ENCODE measurements at places on chromosomes 16 and 17.

DNA sequence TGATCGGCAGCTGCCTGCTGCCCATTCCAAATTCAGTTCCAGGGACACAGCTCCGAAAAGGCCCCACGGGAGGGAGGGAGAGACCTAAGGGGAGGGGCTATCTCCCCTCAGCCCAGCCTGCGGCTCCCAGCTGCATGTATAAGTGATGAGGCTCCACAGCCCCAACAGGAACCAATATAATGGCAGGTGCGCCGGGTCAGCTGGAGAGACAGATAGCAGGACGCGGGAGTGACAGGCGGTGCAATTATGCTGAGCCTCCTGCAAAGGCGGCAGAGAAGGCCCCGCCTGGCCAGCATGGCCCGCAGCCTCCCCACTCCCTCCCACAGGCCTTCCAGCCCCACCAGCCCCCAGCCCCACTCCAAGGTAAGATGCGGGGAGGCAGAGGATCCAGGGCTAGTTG, 8.1 kb upstream of the C1QL1 start:
- DNase-seq, result no peak

DNA sequence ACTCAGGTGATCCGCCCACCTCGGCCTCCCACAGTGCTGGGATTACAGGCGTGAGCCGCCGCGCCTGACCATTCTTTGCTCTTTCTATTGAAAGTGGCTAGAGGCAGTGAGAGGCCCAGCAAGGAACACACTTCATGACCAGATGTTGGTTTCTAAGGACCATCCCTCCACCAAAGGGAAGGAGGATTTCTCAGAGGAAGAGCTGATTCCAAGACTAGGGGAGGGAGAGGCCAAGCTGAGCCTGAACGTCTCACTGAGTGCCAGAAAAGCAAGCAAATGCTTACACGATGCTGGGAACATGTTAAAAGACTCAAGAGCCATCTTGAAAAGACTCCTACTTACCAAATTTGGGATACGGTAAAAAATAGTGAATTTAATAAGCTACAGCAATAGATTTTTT, 79.2 kb downstream of the MRM3 start:
- no peak for DNase-seq

- DNase-seq, result no peak
These were observed 8.5 kb downstream of the KRTAP1-5 start for GRCh38 chr17:41018541-41018940.

GRCh38 chr17:15651583-15652110, 32.1 kb upstream of the FBXW10B start:
- no peak for DNase-seq

DNA sequence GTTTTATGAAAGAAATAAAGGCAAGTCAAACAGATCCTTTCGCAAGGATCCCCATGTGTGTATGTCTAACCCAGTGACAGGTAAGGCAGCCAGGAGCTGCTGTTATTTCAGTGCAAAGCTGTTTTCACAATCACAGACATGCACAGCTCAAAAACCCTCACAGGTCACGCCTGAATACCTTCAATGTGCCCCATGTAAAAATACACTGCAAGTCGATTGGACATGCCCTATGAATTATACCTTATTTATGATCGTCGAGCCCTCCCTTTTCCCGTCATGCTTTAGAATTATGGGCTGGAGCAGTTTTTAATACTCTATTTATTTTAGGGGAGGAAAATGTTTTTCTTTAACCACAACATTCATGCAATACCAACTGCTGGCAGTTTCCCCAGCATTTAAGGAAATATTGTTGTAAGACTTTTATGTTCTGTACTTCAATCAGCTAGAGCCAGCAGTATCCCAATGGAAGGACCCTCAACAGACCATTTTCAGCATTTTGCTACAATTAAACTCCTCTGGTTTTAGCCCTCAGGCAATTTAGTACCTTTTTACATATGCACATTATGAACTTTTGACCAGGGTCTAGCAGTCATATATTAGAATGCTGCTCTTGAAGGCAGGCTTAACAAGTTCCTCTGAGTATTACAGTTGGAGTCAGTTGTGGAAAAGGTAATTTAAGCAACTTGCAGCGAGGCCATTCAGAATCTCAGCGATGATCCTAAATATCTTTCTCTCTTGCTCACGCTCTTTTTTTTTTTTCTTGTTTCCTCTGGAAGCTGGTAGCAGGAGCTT, 362.2 kb downstream of the WWOX start:
- DNase-seq, result no peak

- DNase-seq, result no peak
These were observed 997 bp downstream of the ACADVL start for GRCh38 chr17:7220593-7221277.

GRCh38 chr17:58311429-58311894, 17.1 kb downstream of the TSPOAP1 start:
- no peak for DNase-seq

GRCh38 chr16:85917959-85918358, 19.0 kb downstream of the IRF8 start:
- no peak for DNase-seq

GRCh38 chr16:66511602-66512271, 38.2 kb downstream of the TK2 start:
- no peak for DNase-seq

DNA sequence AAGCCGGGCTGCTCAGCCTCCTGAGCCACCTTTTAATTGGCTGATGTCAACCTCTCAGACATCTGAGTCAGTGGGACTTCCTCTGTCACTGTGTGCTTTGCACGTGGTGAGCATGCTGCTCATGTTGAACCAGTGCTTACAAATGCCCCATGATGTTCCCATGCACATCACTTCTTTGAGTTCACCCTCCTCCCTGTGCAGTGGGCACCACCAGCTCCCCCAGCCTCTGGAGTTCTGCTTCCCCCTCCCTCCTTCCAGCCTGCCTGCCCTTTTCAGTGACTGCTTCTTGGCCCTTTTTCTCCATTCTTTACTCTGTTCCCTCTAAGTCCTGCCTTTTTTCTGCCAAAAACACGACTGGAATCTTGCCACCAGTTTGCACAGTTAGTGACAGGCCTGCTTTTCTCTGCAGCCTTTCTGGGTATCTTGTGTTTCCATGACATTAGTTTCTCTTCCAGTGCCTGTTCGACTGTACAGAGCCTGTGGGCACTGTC, 41.6 kb downstream of the USP10 start:
- DNase-seq, result no peak

DNA sequence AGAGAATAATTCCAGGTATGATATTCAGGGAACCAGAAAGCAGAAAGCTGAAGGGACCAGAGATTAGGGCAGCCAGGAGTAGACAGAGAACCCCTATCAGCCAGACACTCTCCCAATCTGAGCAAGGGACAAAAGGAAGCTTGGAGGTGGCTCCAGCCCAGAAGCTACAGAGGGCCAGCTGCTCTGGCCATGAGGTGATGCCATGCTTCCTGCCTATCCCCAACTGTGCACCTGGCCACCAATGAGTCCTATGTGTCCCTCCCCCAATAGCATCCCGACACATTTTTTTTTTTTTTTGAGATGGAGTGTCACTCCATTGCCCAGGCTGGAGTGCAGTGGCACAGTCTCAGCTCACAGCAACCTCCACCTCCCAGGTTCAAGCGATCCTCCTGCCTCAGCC, 30.0 kb downstream of the NSMCE1 start:
- DNase-seq, result no peak
